ENCODE measurements at places on chromosomes 12 and 14.

DNA sequence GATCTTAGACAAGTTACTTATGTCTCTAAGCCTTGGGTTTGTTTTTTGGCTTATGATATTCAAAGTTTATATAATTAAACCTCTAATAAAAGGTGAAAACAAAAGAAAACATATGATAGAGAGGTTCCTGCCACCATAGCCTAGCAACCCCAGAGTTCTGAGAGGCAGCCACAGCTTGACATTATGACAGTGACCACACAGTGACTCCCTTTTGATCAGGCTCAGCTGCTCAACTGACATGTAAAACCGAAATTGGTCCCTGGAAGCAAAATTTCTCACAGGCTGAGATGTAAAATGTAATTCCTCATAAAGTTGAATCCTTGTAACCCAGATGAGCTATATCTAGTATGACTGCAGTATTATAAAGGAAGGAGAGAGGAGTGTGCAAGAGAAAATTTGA, 108.5 kb downstream of the GCH1 start:
- no peak for DNase-seq

DNA sequence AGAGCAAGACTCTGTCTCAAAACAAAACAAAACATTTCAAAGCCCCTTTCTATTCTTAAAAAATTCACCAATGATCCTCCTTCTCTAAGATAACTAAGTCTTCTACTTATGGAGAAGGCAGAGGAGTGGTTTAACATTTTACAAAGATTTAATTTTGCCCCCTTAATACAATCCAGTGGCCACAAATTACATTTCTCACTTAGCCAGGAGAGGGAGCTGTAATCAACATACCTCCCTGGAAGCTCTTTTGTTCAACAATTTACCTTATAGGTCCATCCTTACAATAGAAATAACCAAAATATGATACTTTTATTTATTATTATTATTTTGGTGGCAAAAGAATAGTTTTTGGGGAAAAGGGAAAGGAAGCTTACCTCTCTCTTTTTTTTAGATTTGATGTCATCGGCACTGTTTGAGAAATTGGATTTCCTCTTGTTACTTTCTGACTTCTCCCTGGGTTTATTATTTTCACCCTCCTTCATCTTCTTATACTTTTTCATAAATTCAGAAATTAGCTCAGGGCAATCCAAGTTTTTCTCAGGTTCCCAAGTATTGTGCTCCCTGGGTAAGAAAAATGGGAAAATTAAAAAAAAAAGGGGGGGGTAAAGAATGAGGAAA, 28.1 kb downstream of the CBX5 start:
- peak; percentile 23 for DNase-seq

- DNase-seq, result no peak
These were observed 554.3 kb upstream of the MIS18BP1 start for GRCh38 chr14:45807178-45807899.

GRCh38 chr14:104678346-104678745, 11.1 kb upstream of the INF2 start:
- peak; percentile 65 for DNase-seq

- DNase-seq, result no peak
These were observed 2.8 kb upstream of the CLEC9A start for GRCh38 chr12:10027721-10028120.

Measured in left lung (tissue), 14 donors.